ENCODE measurements at places on chromosomes 12 and 14.

DNA sequence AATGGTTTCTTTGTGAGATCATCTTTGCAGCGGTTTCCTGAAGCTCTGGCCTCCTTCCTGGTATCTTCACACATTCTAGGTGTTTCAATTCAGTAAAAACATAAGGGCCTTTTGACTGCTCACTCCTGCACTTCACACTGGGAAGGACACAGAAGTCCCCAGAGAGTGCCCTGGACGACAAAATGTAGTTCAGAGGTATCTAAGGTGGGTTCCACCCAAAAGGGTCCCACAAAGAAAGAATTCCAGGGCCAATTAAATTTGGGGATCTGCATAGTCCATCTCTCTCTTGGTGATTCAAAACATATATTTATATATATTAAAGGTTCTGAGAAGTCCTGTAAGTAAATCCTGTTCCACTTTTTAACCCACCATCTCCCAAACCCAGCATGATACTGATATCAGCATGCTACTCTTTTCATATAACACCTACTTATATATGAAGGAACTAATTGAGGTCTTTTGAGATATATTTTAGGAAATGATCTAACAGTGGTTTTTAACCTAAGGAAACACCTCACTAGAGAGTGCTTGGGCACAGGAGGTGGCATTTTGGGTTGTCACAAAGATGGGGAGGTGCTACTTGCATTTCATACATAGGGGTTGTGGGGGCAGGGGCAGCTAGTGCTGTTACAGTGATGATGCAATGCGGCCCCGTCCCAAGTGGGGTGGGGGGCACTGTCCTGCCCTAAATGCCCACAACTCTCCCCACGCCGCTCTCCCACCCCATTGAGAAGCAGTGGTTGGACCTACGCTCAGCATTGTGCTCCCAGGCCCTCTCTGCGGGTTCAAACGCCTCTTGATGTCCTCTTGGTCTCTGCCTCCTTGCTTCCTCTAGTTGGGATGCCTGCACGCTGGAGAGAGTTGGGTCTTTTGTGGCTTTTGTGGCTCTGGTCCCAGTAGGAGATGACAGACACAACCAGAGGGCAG, 109.4 kb downstream of the ARF6 start:
- DNase-seq: no peak

DNA sequence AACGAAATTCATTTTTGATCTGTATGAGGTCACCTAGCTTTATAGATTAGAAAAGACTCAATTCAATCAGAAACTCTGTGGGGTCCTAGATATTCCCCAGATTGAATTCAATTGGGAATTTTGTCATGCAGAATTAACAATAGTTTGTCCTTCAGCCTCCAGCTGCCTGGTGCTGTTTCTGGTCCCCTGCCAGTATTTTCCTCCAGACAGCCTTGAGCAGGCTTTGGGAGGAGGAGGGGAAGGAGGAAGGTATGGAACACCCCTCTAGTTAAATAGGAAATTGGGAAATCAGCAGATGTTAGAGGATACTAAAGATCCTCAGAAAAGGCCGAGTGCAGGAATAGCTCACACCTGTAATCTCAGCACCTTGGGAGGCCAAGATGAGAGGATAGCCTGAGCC, 10.6 kb downstream of the GRIP1 start:
- DNase-seq: no peak

DNA sequence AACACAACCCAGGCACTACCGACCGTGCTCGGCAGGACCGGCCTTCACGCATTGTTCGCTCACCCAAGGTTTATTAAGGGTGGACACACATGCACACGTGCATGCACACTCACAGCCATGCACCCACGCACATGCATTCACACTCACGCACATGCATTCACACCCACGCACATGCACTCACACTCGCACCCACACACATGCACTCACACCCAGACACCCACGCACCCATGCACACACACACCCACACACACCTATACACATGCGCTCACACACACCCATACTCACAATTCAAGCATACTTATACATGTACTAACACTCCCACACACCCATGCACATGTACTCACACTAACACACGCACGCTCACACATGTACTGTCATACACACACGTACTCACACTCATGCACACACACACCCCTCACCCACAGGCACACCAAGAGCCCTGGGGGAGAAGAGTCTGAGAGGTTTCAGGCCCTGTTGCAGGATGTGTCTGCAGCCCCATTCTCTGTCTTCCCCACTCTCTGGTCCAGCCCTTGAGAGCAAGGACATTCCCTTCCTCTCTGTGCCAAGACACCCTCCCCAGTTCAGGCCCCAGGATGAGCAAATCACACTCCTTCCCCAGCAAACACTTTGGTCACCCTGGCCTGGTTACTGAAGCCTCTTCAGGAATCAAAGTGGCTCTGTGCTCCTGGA, 49.4 kb upstream of the BCL11B start:
- no peak for DNase-seq

DNA sequence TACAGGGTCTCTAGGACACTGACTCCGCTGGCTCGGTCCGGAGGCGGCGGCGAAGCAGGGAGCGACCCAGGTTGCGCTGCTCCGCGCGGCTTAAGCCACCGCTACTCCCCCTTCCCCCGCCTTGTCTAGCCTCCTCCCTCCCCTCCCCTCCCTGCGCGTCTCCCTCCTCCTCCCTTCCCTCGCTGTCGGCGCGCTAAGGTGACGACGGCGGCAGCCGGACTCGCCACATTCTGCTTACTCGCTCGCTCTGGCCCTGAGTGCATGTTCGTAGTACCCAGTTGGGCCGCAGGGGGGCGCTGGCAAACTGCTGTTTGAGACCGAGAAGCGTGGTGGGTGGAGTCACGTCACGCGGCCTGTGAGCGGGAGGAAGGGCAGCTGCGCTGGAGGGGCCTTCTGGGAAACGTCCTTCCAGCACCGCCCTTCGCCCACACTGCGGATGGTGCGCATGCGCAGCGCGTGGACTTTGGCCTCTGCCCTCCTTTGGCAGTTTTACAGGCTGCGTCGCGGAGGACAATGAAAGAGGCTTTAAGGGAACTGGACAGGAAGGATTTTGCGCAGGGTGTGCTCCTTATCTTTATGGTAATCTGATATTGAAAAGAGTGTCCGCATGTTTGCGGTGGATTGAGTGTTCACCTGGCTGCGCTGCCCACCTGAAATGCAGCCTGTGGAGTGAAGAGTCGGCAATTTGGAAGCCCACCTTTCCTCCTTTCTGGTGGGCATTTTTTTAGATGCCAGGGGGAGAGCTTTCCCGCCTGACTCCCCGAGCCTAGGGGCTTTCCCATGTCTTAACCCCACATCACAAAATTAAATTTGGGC, at the start of gene SCAF11:
TSS of gene SCAF11 (minus strand) at position 107 of the 816 bp plus-strand sequence. CDS start 26,407 bp downstream, outside the sequence.
- peak; percentile 100 for DNase-seq

- DNase-seq: peak; percentile 55
Measured at GRCh38 chr14:35829449-35829848, 3.3 kb downstream of the BRMS1L start.

- DNase-seq: no peak
Measured at GRCh38 chr14:66254038-66254437, 232.1 kb upstream of the CCDC196 start.

GRCh38 chr14:51059032-51059431, 35.9 kb downstream of the TRIM9 start:
- no peak for DNase-seq

DNA sequence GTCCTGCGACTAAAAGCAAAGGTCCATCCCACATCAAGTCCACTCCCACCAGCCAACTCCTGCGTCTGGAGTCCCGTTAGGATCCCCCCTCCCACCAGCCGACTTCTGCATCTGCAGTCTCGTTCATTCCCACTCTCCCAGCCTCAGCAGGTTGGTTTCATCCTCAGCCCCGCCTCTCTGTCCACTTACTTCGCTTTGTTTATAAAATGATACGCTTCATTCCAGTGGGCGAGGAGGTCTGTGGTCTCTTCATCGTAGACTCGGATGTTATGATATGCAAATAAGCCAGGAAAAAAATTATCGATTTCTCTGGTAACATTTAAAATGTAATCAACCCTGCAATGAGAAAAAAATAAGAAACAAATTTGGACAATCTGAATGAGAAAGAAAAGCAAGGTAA, 56.8 kb downstream of the SSH1 start:
- no peak for DNase-seq

DNA sequence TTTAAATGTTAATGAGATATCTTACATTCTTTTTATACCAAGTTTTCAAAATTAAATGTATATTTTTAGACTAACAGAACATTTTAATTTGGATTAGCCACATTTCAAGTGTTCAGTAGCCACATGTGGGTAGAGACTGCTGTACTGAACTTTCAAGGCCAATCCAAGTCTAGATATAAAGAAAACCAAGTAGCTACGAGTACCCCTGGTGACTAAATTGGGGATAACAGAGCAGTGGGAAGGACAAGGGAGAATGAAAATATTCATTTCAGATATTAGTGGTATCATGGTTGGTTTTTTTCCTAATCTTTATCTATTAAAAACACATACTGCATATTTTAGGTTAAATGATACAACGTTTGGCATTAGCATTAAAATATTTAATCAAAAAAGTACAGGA, 69.4 kb upstream of the RHOJ start:
- peak; percentile 6 for DNase-seq
